ENCODE measurements at places on chromosomes 3 and 15.

- peaks cover 9% of the 10 kb centered on the region for H3K4me1 ChIP-seq
- peaks cover 4% of the 10 kb centered on the region for H3K27me3 ChIP-seq
- DNase-seq: no peak
- H3K36me3 ChIP-seq: no peaks in the 10 kb centered on the region
Measured at GRCh38 chr3:152508705-152509104, 240.0 kb downstream of the MBNL1 start.

- H3K36me3 ChIP-seq: no peaks in the 10 kb centered on the region
- no peak within 1 kb of the TSS for H3K27ac ChIP-seq
- peaks cover 73% of the 10 kb centered on the region for H3K27me3 ChIP-seq
- peak within 1 kb of the TSS; percentile 73 for H3K4me3 ChIP-seq
- no peak for DNase-seq
Measured at GRCh38 chr15:64775551-64776401, at the start of gene RBPMS2. TSS of gene RBPMS2 (minus strand) at chr15:64775589. CDS start at chr15:64775319, 270 bp downstream.

- no peaks in the 10 kb centered on the region for H3K27me3 ChIP-seq
- H3K4me3 ChIP-seq: no peak overlapping the region
- no peaks in the 10 kb centered on the region for H3K36me3 ChIP-seq
- DNase-seq: no peak
Measured at GRCh38 chr3:60430205-60430604, 821.0 kb downstream of the FHIT start.

DNA sequence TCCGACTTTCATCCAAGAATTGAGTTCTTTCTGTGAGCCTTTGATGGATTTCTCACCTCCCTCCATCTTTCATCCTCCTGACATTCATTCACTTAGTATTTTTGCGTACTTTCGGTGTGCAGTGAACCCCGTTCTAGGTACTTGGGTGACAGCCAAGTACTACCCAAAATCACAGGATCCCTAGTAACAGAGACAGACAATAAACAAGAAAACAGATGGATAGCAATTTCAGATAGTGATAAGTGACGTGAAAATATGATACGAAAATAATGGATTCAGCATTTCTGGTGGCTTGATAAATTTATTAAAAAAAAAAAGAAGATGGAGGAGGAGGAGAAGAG lies 264 bp upstream of the CMTM6 start:
- no peak for DNase-seq
- peaks cover 12% of the 10 kb centered on the region for H3K36me3 ChIP-seq
- H3K27ac ChIP-seq: peak overlapping the region; percentile 78
- peaks cover 29% of the 10 kb centered on the region for H3K4me1 ChIP-seq
- H3K4me3 ChIP-seq: peak overlapping the region; percentile 99

GRCh38 chr15:82146990-82147461 lies 101.2 kb upstream of the MEX3B start:
- H3K36me3 ChIP-seq: peaks cover 9% of the 10 kb centered on the region
- DNase-seq: no peak
- no peaks in the 10 kb centered on the region for H3K4me1 ChIP-seq
- no peak overlapping the region for H3K4me3 ChIP-seq
- no peak overlapping the region for H3K27ac ChIP-seq

DNA sequence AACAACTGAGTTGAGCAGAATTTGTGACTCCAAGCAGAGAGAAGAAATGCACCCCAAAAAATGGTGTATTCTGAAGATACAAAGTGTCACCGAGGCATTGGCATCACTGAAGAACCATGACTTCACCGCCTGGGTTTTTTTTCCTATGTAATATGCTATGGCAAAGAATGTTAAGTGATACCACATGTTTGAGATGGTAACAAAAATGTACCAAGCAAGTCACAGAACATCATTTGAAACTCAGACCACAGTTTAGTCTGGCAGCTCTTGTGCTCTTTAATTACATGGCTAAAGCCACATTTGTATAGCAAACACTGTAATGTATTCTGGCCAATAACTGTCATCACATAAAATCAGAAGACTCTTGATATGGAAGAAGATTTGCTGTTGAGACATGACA lies 323.5 kb downstream of the ULK4 start:
- H3K27ac ChIP-seq: no peak overlapping the region
- no peaks in the 10 kb centered on the region for H3K36me3 ChIP-seq
- H3K27me3 ChIP-seq: no peaks in the 10 kb centered on the region
- H3K4me3 ChIP-seq: no peak overlapping the region
- H3K4me1 ChIP-seq: no peaks in the 10 kb centered on the region
- DNase-seq: no peak

GRCh38 chr3:3633761-3634160 lies 165.5 kb upstream of the LRRN1 start:
- no peak overlapping the region for H3K27ac ChIP-seq
- no peaks in the 10 kb centered on the region for H3K36me3 ChIP-seq
- no peak for DNase-seq
- H3K27me3 ChIP-seq: no peaks in the 10 kb centered on the region

DNA sequence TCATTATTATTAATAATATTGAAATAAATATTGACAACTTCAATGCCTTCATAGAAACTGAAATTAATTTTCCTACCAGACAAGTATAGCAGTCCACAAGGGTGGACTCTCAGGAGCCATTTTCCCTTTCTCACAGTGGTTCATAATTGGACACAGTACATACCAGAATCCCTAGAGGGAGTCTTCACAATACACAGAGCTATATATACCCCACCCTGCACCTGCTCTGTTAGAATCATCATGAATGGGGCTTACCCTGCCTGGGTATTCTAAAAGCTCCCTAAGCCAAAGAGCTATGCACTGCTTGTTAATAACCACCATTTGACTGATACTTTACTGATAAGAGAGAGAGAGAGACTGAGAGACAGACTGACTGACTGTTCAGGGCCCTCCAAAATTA lies 134.9 kb downstream of the FEZF2 start:
- H3K27me3 ChIP-seq: peaks cover 2% of the 10 kb centered on the region
- no peaks in the 10 kb centered on the region for H3K36me3 ChIP-seq
- DNase-seq: no peak
- no peaks in the 10 kb centered on the region for H3K4me1 ChIP-seq

- no peaks in the 10 kb centered on the region for H3K27me3 ChIP-seq
- DNase-seq: no peak
- peaks cover 30% of the 10 kb centered on the region for H3K4me1 ChIP-seq
Measured at GRCh38 chr15:40696228-40696627, 1.3 kb downstream of the RAD51 start.

- H3K27ac ChIP-seq: no peak overlapping the region
- H3K4me1 ChIP-seq: peaks cover 41% of the 10 kb centered on the region
- peaks cover 9% of the 10 kb centered on the region for H3K27me3 ChIP-seq
- no peaks in the 10 kb centered on the region for H3K36me3 ChIP-seq
- H3K4me3 ChIP-seq: no peak overlapping the region
Measured at GRCh38 chr3:189146848-189147247, 24.9 kb upstream of the TPRG1 start.

GRCh38 chr3:139226731-139227130 lies 117.1 kb upstream of the MRPS22 start:
- DNase-seq: no peak
- H3K27me3 ChIP-seq: peaks cover 3% of the 10 kb centered on the region
- H3K4me3 ChIP-seq: no peak overlapping the region
- H3K36me3 ChIP-seq: no peaks in the 10 kb centered on the region
- H3K27ac ChIP-seq: no peak overlapping the region

DNA sequence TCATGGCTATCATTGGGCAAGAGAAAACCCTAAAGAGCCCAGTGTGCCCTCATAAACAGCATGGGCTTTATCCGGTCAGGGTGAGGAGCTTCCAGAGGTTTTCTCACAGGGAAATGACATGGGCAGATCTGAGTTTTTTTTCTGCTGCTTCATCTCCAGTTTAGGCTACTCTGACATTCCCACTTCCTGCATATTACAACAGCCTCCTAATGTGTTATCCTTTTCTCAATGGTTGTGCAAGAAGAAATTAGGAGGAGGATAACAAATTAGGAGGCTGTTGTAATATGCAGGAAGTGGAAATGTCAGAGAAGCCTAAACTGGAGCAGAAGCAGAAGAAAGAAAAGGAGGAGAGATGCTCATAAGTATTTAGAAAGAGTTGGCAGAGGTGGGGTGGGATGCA lies 175.6 kb downstream of the MTHFS start:
- H3K36me3 ChIP-seq: no peaks in the 10 kb centered on the region
- H3K4me3 ChIP-seq: no peak overlapping the region
- H3K4me1 ChIP-seq: no peaks in the 10 kb centered on the region
- H3K27ac ChIP-seq: no peak overlapping the region
- no peak for DNase-seq

- H3K27ac ChIP-seq: no peak overlapping the region
- no peaks in the 10 kb centered on the region for H3K36me3 ChIP-seq
- H3K4me1 ChIP-seq: no peaks in the 10 kb centered on the region
- DNase-seq: no peak
- H3K27me3 ChIP-seq: peaks cover 28% of the 10 kb centered on the region
Measured at GRCh38 chr15:62929000-62929357, 113.6 kb upstream of the TPM1 start.

- H3K4me1 ChIP-seq: no peaks in the 10 kb centered on the region
- H3K36me3 ChIP-seq: no peaks in the 10 kb centered on the region
- no peak overlapping the region for H3K4me3 ChIP-seq
Measured at GRCh38 chr3:151925876-151926275, 52.4 kb downstream of the SUCNR1 start.

Measured in T-helper 2 cell treated with Interferon-gamma antibody and Interleukin-4, amounts not matched to agents 5 μg/mL and 100 μg/mL, for 36 hours (primary cell).